ENCODE measurements at places on chromosomes 3 and 15.

DNA sequence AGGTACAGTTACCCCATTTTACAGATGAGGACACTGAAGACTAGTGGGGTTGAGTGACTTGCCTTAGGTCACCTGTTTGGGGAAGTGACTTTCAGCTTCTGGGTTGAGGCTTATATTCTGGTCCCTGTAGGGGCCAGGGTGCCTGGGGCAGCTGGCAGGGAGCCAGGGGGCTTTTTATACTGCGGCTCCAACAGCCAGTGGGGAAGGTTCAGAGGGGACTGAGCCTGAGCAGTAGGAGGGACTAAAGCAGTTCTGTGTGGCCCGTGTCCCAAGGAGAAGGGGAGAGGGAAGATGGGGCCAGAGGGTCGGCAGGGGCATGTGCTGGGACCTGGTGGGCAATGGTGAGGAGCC is 37.7 kb downstream of the SLC6A6 start:
- no peak for DNase-seq

- no peak for DNase-seq
Measured at GRCh38 chr15:85071061-85071460, 89.4 kb downstream of the PDE8A start.

DNA sequence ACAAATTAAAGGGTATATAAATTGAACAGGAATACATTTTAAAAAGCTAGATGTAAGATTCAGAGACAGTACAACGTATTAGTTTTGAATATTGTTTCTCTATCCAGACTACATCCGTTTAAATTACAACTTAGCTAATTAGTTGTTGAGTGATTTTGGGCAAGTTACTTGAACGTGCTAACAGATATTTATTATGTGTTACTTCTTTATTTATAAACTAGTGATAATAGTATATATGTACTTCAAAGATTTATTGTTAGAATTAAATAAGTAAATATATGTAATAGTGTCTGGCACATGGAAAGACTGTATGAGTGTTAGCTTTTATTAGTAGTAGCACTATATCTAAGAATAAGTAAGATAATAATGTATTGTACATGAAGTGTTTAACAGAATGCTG is 92.0 kb upstream of the GBE1 start:
- no peak for DNase-seq

DNA sequence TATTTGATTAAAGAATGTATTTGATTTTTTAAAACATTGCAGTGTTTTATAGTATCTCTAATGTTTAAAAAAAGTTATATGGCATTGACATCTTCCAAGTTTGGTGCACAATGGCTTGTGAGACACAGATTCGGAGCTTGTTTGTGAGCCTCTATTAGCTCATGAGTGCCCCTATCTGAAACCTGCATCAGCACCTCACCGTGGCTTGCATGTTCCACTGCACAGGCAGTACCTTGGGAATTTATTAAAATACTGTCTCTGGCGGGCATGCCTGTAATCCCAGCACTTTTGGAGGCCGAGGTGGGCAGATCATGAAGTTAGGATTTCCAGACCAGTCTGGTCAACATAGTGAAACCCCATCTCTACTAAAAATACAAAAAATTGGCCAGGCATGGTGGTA is 6.8 kb upstream of the RTP2 start:
- DNase-seq = no peak

GRCh38 chr3:178500631-178501030 is 35.6 kb upstream of the KCNMB2 start:
- no peak for DNase-seq

GRCh38 chr3:171755656-171756055 is 54.6 kb downstream of the PLD1 start:
- no peak for DNase-seq

DNA sequence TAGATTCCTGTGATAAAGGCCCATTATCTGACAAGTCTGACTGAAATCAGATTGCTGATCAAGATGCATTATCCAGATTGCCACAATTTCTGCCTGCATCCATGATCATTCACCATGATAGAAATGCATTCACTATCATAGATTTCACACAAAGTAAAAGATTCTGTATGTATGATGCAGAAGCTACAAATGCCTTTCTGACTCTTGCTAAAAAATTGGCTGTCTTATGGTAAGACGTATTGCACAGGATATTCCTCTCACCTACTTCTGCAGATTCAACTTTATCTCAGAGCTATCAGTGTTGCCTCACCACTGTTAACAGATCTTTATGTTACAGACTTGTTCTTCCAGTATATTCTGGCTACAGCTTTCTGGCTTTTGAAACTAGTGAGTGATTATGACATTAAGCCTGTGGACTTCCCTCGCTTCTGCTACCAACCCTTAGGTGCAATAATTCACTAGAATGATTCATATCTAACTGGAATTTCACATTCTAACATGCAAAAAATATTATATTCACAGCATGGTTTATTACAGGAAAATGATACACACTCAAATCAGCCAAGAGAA is 955.3 kb downstream of the EPHA3 start:
- no peak for DNase-seq

GRCh38 chr3:108863799-108864135 is 41.2 kb downstream of the TRAT1 start:
- DNase-seq = no peak

DNA sequence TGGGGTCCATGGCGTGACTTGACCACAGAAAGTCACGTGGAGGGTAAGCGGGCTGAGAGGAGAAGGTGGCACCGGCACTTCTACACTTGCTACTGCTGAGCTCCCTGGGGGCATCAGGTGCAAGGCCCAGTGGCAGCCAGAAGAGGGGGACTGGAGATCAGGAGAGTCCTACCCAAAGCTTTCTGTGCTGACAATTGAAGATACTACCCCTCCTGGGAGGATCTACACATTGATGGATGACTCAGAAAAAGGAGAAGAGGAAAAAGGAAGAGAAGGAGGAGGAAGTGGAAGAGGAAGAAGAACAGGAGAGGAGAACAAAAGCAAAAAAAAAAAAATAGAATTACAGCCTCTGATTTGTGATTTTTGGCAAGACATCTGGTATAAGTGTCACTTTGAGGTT is 41.2 kb downstream of the MYO5C start:
- DNase-seq = no peak

GRCh38 chr3:15536856-15537255 is 15.3 kb upstream of the COLQ start:
- peak; percentile 7 for DNase-seq

DNA sequence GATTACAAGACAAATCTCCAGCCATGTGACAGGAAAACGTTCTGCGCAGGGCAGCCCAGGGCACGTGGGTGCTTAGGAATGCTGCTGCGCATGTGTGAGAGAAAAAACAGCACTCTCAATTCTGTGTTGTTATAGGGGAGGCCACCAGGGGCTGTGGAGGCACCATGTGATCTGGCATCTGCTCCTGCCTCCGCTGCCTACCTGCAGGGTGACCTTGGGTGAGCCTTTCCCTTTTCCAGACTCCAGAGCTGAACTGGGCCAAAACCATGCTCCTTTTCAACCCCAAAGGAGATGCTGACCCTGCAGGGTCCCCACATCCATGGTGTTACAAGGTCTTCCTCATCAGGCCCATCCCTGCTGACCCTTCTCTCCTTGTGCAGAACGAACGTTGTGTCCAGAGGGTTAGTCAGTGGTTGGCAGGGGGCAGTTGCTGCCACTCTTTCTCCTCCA is 81.5 kb upstream of the RASGRF1 start:
- no peak for DNase-seq

DNA sequence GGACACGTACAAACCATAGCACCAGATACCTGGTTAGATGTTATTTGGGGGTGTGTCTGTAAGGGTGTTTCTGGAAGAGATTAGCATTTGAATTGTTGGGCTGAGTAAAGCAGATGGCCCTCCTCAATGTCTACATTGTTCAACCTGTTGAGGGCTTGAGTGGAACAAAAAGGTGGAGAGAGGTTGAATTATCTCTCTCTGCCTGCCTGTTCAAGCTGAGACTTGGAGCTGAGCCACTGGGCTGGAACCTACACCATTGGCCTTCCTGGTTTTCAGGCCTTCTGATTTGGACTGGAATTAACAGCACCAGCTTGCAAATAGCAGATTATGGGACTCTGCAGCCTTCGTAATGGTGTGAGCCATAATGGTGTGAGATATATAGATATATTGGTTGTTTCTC is 71.3 kb upstream of the CORO2B start:
- DNase-seq = no peak

DNA sequence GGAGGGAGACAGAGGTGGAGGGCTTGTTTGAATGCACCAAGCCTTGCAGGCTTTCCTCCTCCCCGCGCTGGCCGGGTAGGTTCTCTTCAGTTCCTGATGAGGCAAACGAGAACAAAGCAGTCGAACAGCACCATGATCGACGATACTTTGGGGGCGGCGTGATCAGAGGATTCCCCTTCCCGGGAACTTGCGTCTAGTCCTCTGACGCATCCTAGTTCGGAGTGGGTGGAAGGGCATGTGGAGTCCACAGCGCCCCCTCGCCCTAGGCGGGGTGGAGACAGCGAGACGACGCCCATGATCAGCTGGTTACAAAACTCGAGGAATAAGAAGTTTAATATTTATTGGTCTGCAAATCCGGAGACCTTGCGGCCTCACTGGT is 452 bp upstream of the SV2B start:
- no peak for DNase-seq

DNA sequence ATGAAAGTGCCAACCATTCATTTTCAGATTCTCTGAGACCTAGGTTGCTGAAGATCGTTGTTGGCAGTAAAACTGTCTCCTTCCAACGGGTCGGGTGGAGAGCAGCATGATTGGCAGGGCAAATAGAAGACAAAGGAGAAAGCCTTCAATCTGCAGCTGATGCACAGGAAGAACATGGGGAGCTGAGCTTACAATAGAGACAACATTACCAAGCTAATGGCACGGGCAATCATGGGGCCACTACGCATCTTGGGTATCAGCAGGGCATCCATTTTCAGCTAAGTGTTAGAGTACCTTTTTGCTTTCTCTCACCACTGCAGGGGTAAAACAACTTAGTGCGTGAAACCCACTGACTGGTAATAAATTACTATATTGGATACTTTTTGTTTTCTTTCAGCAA is 114.8 kb downstream of the WDR72 start:
- no peak for DNase-seq

GRCh38 chr3:142976621-142977398 is 13.3 kb upstream of the PAQR9 start:
- DNase-seq = no peak

DNA sequence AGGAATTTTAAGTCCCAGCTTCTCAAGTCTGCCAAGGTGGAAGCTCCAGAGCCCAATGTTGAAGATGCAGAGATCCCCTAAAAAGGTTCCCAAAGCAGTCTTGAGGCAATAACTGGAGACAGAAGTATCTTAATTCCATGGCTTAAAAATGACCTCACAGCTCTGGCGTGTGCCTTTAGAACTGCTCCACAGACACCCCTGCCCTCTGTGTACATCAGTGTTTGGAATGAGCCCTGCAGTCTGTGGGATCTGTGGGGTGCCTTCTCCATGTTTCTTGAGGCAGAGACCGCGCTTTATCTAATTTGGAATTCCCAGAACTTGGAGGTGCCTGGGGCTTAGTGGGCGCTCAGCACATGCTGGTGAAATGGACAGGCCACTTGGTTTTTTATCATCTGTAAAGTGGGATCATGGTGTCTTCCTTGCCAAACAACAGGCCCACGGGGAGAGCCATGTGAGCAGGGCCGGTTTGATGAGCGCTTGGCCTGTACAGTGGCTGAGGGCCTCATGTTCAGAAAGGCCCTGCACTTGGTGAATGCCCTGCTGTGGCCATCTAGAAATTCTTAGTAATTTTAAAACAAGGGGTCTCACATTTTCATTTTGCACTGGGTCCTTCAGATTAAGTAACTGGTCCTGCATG is 7.1 kb downstream of the ITGA11 start:
- no peak for DNase-seq

DNA sequence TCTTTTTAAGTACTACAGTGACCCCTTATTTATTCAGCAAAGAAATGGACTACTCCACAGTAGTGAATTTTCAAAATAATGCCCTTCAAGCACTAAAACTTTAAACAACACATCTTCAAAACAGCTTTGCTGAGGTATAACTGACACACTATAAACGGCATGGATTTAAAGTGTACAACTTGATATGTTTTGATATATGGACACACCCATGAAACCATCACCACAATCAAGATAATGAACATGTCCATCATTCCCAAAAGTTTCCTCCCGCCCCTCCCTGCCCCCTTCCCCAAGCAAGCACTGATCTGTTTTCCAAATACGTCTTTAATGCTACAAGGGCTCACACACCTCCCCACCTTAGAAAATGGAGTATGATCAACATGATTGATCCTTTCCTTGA is 1.6 kb upstream of the FURIN start:
- no peak for DNase-seq

DNA sequence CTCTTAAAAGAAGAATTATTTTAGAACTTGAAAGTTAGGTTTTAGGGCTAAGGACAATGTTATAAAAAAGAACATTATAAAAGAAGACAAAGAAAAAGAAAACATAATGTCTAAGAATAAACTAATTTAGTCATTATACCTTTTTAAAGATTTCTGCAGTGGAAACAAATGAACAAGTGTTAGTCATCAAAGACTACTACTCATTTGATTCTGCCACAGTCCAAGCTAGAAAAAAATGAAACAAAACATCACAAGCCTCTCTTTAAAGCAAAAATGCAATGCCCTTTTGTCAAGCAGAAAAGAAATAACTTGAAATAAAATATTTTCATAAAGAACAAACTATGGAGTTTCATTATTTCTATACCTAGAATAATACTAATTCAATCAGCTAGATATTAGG is 102.0 kb downstream of the TBC1D5 start:
- no peak for DNase-seq

GRCh38 chr3:151770956-151771355 is 37.2 kb downstream of the AADACL2 start:
- no peak for DNase-seq

DNA sequence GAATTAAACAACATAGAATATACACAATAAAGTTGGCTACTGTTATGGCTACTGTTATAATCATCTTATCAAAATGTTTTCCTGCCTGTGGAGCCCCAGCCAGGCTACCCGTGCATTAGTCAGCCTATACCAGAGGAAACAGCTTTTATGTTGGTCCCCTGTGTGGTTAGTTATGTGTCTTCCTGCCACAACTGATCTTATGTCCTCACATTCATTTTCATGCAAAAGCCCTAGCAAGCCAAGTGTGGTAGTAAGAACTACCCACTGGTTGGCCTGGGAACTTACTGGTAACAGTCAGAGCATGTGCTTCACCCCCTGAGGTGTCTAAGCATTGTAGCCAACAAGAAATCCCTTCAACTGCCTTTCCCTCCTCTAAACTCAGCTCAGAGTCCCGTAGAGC is 21.8 kb downstream of the MGLL start:
- peak; percentile 21 for DNase-seq

GRCh38 chr3:46861605-46862368 is 1.5 kb downstream of the MYL3 start:
- DNase-seq = no peak

- DNase-seq = no peak
Measured at GRCh38 chr3:126524429-126524988, 554 bp downstream of the CHST13 start.

- DNase-seq = no peak
Measured at GRCh38 chr15:66880380-66881155, 178.5 kb downstream of the SMAD6 start.

DNA sequence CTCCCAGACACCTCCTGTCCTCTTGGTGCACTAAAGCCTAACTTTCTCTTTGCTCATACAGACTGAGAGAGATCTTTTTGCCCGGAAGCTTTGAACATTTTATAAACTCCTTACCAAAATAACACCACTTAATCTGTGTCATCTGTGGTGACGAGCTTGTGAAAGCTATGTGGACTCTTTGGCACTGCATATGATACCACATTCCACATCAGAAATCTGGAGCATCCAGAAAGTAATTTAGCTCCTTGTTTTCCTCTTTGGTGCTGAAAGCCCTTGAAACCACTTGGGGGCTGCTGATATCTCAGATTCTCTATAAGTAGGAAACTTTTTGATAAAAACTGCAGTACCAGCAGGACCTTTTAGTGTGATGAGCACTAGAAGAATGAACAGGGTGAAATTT is 128.3 kb downstream of the ALCAM start:
- DNase-seq = no peak

Data from immature natural killer cell (primary cell).